ENCODE measurements at places on chromosomes 1 and 21. TPM values are rescaled to one million over a fixed set of nuclear protein-coding genes. Genes with fewer than 3 reads are reported as not detected.

Gene VPS72
- 37.9 TPM for total RNA-seq

Gene FCRL5
- not detected for total RNA-seq

Gene INSRR
- not detected for total RNA-seq

Gene CFAP107
- under 0.01 TPM for total RNA-seq

Gene RGS1
- total RNA-seq, result not detected

Gene OR6K3
- total RNA-seq, result not detected

Gene DNAJC28
- 1.3 TPM for total RNA-seq

Gene RNF207
- 6.8 TPM for total RNA-seq

Gene APOBEC4
- not detected for total RNA-seq

Gene ERG
- 0.44 TPM for total RNA-seq

Gene CRYAA
- total RNA-seq, result not detected

Gene ALX3
- total RNA-seq, result not detected
